ENCODE measurements at places on chromosomes 7 and 10.

DNA sequence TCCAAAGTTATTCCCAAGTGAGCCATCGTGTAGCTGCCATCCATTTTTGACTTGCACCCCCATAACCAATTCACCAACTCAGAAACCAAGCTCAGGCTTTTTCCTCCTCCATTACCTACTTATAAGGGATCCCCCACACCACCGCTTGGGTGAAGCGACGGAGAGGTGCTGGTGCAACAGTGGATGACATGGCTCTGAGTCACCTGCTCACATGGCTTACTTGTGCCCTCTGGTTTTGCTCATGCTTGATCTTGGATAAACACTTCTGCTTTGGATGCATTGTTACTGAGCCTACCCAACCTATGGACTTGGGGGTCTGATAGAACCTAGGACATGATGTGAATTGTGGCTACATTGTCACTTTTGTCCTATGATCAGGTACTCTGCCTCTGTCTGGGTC lies 12.0 kb upstream of the AKR1B1 start:
- DNase-seq: no peak

DNA sequence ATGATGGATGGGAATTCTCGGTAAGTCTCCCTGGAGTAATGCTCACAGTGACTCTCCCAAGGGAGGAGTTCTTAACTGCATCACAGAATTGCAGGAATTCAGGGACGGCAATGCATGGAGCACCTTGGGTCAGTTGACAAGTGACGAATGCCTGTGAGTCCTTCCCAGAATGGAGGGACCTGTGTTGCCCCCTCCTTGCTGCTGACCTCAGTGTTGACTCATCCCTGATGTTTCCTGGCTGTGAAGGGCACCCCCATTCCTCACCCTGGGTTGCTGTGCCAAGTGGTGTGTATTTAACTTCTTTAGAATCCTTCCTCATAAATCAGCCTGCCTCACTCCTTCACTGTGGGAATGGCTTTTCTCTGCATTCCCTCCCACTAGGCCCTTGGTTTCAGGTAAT lies 98.9 kb downstream of the LRMDA start:
- no peak for DNase-seq

DNA sequence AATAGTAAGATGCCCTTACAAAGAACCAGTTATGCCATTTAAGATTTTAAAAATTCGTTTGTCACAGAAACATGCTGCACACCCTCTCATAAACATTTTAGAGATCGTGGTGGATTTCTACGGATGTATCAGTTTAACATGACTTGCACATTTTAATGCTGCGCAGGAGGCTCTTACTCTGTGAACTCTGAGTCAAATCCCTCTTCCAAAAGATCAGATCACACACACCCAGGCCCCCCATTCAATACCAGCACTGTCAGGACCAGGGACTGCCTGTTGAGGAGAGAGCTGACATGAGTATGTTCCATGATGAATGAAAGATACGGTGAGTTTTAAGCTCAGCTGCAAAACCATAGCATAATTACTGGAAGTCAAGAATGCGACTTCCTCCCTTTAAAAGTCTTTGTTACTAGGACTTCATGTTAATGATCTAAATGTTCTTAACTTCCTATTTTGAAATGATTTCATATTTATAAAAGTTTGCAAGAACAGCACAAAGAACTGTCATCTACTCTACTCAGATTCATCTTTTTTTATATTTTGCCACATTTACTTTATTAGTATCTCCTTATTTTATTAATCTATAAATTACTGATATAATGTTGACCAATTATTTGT lies 500.2 kb downstream of the GLRX3 start:
- DNase-seq: no peak

DNA sequence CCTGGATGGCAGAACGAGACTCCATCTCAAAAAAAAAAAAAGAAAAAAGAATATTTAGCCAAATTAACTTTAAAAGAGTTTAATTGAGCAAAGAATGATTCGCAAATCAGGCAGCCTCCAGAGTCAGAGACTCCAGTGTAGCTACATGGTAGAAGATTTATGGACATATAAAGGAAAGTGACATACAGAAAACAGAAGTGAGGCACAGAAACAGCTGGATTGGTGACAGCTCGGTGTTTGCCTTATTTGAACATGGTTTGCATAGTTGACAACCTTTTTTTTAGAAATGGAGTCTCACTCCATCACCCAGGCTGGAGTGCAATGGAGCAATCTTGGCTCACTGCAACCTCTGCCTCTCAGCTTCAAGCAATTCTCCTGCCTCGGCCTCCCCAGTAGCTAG lies 35.2 kb upstream of the TNS3 start:
- no peak for DNase-seq

GRCh38 chr10:132715776-132716680 lies 69.9 kb downstream of the NKX6-2 start:
- DNase-seq: no peak

- no peak for DNase-seq
These were observed 6.5 kb upstream of the ERLIN1 start for GRCh38 chr10:100192350-100192749.

Measured in CD4-positive, alpha-beta T cell treated with Interleukin-6 at 100 ng/mL for 8 hours (primary cell).